PC-9 (cell line): ENCODE measurements at places on chromosomes 7 and 10. TPM values are rescaled to one million over a fixed set of nuclear protein-coding genes. Genes with fewer than 3 reads are reported as not detected.

The OPALIN gene
- total RNA-seq: not detected in 2 replicates

The FAM241B gene
- total RNA-seq: 10.7 and 13.0 TPM in 2 replicates

The GIMAP7 gene
- not detected in 2 replicates for total RNA-seq

The KIN gene
- 7.5 and 10.4 TPM in 2 replicates for total RNA-seq

The HTRA1 gene
- 14.9 and 18.0 TPM in 2 replicates for total RNA-seq

The ARMS2 gene
- total RNA-seq: not detected in 2 replicates

The LBX1 gene
- total RNA-seq: not detected in 2 replicates

The CUBN gene
- 0.07 and 0.28 TPM in 2 replicates for total RNA-seq

The TMEM273 gene
- total RNA-seq: 0.26 and 2.2 TPM in 2 replicates

The GPR158 gene
- total RNA-seq: 9.0 and 12.2 TPM in 2 replicates

The TRIM73 gene
- 16.7 and 24.3 TPM in 2 replicates for total RNA-seq

The PRF1 gene
- total RNA-seq: not detected in 2 replicates

The NUTM2B gene
- 0.83 and 1.3 TPM in 2 replicates for total RNA-seq

The RAB19 gene
- total RNA-seq: 7.8 and 9.1 TPM in 2 replicates

The CTTNBP2 gene
- total RNA-seq: not detected in 2 replicates

The MYH16 gene
- total RNA-seq: 11.7 and 18.0 TPM in 2 replicates

The INMT gene
- total RNA-seq: not detected in 2 replicates

The TAS2R5 gene
- total RNA-seq: 1.1 and 2.1 TPM in 2 replicates

The ADCY1 gene
- total RNA-seq: not detected in 2 replicates

The DDX56 gene
- total RNA-seq: 113 and 125 TPM in 2 replicates

The ADRB1 gene
- 0.45 and 0.48 TPM in 2 replicates for total RNA-seq

The RET gene
- not detected in 2 replicates for total RNA-seq

The NXPH1 gene
- total RNA-seq: not detected in 2 replicates

The CLRN3 gene
- not detected in 2 replicates for total RNA-seq

The ODAD2 gene
- total RNA-seq: not detected in 2 replicates

The RHBDD2 gene
- total RNA-seq: 71.7 and 75.6 TPM in 2 replicates

The IGF2BP3 gene
- total RNA-seq: 132 and 139 TPM in 2 replicates

The CYP26C1 gene
- 0.46 and 0.60 TPM in 2 replicates for total RNA-seq
